Activated naive CD4-positive, alpha-beta T cell treated with anti-CD3 and anti-CD28 coated beads for 36 hours (primary cell): ENCODE measurements at places on chromosomes 2 and 18. TPM values are rescaled to one million over a fixed set of nuclear protein-coding genes. Genes with fewer than 3 reads are reported as not detected.

- H3K4me3 ChIP-seq = no peak overlapping the region
- no peak for DNase-seq
- H3K4me1 ChIP-seq = peaks cover 8% of the 10 kb centered on the region
- H3K27me3 ChIP-seq = peaks cover 2% of the 10 kb centered on the region
- no peaks in the 10 kb centered on the region for H3K36me3 ChIP-seq
- H3K27ac ChIP-seq = no peak overlapping the region
Measured at GRCh38 chr2:157931542-157931941, 55.4 kb upstream of the ACVR1 start.

- H3K36me3 ChIP-seq = no peaks in the 10 kb centered on the region
- no peaks in the 10 kb centered on the region for H3K27me3 ChIP-seq
- H3K4me1 ChIP-seq = no peaks in the 10 kb centered on the region
- no peak overlapping the region for H3K4me3 ChIP-seq
- no peak overlapping the region for H3K27ac ChIP-seq
Measured at GRCh38 chr2:159065891-159066290, 97.5 kb downstream of the TANC1 start.

ITGB6 gene
- total RNA-seq = not detected

DNA sequence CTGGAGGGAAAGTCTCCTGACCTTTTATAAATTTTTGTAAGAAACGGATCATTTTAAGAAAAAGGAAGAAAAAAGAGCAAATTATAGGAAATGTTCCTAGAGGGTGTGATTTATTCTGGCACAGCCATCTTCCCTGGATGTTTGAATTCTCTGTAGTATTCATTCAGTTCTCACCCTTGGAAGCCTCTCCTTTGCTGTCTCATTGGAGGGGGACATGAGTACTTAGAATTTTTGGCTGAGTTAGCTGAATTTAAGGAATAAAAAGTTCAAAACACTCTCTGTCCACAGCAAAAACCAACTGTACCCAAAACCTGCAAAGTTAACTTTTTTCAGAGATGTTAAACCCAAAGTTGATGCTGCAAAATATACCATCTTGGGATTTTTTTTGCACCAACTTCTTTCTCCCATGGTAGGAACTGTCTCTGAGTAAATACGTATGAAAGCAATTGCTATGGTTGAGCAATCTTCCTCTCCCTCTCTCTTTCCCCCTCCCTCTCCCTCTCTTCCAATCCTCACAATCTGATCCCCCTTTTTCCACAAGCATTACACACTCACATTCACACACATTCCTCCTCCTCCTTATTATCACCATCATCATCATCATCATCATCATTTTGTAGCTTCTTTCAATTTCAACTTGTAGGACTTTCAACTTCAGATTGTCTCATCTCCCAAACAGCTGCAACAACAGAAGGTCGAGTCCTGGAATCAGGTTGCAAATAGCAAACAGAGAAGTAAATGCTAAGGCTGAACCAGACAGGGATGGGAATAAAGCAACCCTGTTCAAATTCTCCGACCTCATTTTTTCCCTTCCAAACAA, 183.7 kb downstream of the GFPT1 start:
- no peaks in the 10 kb centered on the region for H3K4me1 ChIP-seq
- H3K27me3 ChIP-seq = peaks cover 4% of the 10 kb centered on the region
- H3K27ac ChIP-seq = no peak overlapping the region
- no peak overlapping the region for H3K4me3 ChIP-seq
- no peaks in the 10 kb centered on the region for H3K36me3 ChIP-seq

DNA sequence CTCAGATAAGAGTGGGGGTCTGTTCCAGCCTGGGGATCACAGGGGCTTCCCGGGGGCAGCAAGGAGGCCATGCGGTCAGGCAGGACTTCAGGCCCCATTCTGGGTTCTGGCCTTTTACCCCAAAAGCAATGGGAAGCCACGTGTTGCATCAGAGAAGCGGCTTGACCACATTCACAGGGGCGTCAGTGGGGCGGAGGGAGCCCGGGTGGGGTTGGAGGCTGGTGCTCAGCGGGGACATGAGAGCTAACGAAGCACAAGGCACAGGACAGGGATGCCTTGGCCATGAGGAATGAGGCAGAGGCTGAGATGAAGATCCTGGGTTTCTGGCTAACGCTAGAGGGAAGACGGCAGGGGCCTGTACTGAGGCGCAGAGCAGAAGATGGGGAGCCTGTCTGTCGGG, 6.1 kb downstream of the HJURP start:
- DNase-seq = no peak
- H3K4me1 ChIP-seq = peaks cover 8% of the 10 kb centered on the region
- no peak overlapping the region for H3K27ac ChIP-seq
- H3K27me3 ChIP-seq = peaks cover 4% of the 10 kb centered on the region
- peaks cover 93% of the 10 kb centered on the region for H3K36me3 ChIP-seq
- H3K4me3 ChIP-seq = no peak overlapping the region

DNA sequence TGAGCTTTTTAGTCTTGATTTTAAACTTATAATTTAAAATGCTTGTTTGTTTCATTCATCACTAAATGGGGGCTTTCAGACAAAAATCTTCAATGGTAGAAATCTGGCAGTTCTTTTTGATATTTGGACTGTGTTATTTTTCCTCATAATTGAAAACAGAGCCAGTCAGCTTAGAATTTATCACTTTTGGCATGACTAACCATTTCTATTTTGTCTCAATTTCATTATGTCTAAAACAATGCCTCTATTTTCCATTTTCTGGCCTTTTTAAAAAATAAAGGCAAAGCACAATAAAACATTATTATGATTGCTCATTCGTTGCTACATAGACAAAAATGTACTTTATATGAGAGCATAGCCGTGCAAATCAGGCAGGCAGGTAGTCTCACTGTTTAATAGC, 434.5 kb downstream of the XIRP2 start:
- H3K36me3 ChIP-seq = no peaks in the 10 kb centered on the region
- H3K4me1 ChIP-seq = no peaks in the 10 kb centered on the region
- DNase-seq = no peak
- no peaks in the 10 kb centered on the region for H3K27me3 ChIP-seq
- H3K27ac ChIP-seq = no peak overlapping the region
- H3K4me3 ChIP-seq = no peak overlapping the region

GRCh38 chr18:63930773-63931354, 18.2 kb upstream of the HMSD start:
- peaks cover 16% of the 10 kb centered on the region for H3K27me3 ChIP-seq
- DNase-seq = no peak
- H3K36me3 ChIP-seq = no peaks in the 10 kb centered on the region
- no peaks in the 10 kb centered on the region for H3K4me1 ChIP-seq

DNA sequence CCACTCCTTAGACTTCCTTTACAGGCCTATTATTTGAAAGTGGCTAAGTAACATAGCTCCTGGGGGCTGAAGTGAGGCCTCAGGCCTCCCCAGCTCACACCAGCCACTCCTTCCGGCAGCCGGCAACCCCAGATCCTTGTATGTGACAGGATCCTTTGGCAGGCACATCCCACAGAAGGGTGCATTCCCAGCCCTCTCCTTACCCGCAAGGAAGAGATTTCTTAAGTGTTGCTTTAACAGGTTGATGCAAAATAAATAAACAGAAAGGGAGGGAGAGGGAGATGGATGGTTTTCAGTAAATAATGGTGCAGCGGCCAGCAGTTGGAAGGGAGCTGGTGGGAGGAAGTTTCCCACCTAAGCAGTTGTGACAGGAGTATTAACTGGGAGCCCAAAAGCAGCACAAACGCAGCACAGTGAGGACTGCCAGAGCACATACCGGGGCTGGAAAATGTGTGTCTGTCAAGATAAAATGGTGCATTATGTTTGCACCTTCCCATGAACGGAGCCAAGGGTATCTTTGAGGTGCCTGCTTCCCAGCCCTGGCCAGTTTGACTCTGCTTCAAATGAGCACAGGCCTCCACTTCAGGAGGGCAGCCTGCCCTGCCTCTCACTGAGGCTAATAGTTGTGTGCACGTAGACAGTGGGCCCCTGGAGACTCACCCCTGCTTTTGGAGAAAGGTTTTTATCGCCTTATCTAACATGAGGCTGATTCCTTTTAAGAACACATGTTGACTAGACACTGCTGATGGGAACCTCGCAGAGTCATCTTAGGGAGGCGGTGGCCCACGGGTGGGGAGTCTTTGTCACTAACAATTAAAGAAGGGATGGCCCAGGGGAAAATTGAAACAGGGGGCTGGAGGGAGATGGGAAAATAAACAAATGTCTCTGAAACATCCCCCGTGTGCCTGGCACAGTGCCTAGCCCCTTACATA, 32.8 kb downstream of the NRP2 start:
- no peak overlapping the region for H3K27ac ChIP-seq
- no peak overlapping the region for H3K4me3 ChIP-seq
- peaks cover 6% of the 10 kb centered on the region for H3K4me1 ChIP-seq
- no peaks in the 10 kb centered on the region for H3K36me3 ChIP-seq
- H3K27me3 ChIP-seq = peaks cover 3% of the 10 kb centered on the region

IL18RAP gene
- total RNA-seq = 11.2 TPM

- H3K36me3 ChIP-seq = no peaks in the 10 kb centered on the region
- H3K27ac ChIP-seq = no peak overlapping the region
- H3K4me1 ChIP-seq = no peaks in the 10 kb centered on the region
- no peak overlapping the region for H3K4me3 ChIP-seq
Measured at GRCh38 chr18:10100196-10100595, 186.4 kb downstream of the VAPA start.

DNA sequence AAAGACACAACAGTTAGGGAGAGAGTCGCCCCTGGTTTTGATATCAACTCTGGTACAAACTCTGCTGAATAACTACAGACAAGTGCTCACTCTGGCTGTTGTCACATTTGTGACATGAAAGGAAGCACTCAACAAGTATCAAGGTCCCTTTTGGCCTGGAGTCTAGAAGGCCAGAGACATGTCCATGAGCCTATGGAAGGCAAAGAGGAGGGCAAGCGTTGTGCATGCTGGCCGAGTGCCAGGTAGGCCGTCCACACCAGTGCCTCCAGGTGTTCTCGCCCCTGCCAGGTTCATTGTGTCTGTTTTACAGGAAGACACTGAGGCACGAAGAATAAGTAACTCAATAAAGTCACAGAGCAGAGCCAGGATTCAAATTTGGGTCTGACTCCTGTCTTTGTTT, 21.1 kb downstream of the ILKAP start:
- H3K4me1 ChIP-seq = peaks cover 11% of the 10 kb centered on the region
- H3K27me3 ChIP-seq = no peaks in the 10 kb centered on the region
- H3K36me3 ChIP-seq = peaks cover 55% of the 10 kb centered on the region
- H3K4me3 ChIP-seq = no peak overlapping the region

NR4A2 gene
- 29.7 TPM for total RNA-seq

SNORC gene
- 1.1 TPM for total RNA-seq

- no peaks in the 10 kb centered on the region for H3K27me3 ChIP-seq
- no peaks in the 10 kb centered on the region for H3K36me3 ChIP-seq
- no peaks in the 10 kb centered on the region for H3K4me1 ChIP-seq
- no peak for DNase-seq
- no peak overlapping the region for H3K27ac ChIP-seq
Measured at GRCh38 chr2:129296806-129297205, 682.7 kb upstream of the RAB6C start.

DNA sequence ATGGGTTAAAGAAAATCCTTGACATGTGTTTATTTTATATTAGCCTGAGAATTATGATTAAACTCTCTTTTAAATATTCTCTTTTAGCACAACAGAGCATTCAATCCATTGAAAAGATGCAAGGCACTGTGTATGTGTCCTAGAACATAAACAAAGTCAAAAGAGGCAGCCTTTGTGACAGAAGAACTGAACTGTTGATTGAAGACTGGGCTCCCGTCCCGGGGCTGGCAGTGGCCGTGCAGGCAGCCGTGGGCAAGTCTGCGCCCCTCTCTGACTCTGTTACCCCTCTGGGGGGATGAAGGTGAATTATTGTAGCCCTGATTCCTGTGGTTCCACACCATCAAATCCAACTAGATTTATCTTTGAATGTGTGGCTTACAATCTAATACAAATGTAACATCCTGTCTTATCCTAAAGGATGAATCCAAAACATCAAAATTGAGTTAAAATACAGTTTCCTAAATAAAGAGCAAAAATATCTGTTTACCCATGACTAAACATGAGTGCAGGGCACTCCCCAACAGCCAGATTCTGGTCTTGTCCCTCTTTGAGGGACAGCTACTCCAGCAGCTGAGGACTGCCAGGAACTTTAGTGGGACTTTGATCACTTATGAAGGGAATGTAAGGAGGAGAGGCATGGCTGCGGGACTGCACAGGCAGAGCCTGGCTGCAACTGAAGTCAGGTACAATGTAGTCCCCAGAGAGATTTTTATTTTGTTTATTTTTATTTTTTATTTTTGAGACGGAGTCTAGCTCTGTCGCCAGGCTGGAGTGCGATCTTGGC, 37.3 kb upstream of the SH3BP4 start:
- H3K4me3 ChIP-seq = no peak overlapping the region
- H3K27me3 ChIP-seq = peaks cover 8% of the 10 kb centered on the region
- no peaks in the 10 kb centered on the region for H3K36me3 ChIP-seq
- no peaks in the 10 kb centered on the region for H3K4me1 ChIP-seq
